SJCRH30 (cell line): ENCODE measurements at places on chromosomes 13 and 19.

GRCh38 chr13:113489549-113490495 lies 689 bp downstream of the DCUN1D2 start:
- peak; percentile 68 for DNase-seq

GRCh38 chr13:43389573-43389972 lies 366.2 kb downstream of the DNAJC15 start:
- DNase-seq, result no peak

GRCh38 chr19:14094854-14095253 lies 4.3 kb upstream of the SAMD1 start:
- no peak for DNase-seq

DNA sequence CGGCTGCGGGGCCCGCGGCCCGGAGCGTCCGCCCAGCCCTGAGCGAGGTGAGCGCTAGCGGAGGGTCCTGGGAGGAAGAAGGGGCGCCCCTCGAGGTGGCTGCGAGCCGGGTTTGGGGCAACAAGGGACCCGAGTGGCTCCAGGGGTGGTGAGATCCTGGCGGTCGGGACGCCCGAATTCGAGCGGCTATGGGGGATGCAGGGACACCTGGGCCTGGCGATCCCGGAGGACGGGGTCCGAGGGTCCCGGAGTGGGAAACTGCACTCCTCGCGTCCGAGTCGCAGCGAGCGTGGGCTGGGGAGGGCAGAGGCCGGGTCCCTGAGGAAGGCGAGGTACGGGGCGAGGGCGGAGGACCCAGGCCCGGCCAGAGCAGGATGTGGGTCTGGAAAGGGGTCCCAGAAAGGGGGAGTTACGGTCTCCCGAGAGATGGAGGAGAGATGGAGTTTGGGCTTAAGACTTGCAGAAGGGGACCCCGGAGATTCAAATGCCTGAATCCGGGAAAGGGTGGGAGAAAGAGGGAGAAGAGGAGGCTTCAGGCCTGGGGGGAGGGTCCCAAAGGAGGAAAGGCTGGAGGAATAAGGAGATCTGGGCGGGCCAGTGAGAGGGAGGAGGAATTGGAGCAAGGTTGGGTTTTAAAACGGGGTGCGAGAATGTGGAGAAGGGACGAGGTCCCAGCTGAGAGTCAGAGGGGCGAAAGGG lies 542 bp downstream of the CACNG7 start:
- no peak for DNase-seq

GRCh38 chr19:14890643-14891379 lies 4.9 kb upstream of the OR7A17 start:
- DNase-seq, result no peak

GRCh38 chr13:76398425-76398824 lies 487.8 kb downstream of the KCTD12 start:
- DNase-seq, result peak; percentile 4

DNA sequence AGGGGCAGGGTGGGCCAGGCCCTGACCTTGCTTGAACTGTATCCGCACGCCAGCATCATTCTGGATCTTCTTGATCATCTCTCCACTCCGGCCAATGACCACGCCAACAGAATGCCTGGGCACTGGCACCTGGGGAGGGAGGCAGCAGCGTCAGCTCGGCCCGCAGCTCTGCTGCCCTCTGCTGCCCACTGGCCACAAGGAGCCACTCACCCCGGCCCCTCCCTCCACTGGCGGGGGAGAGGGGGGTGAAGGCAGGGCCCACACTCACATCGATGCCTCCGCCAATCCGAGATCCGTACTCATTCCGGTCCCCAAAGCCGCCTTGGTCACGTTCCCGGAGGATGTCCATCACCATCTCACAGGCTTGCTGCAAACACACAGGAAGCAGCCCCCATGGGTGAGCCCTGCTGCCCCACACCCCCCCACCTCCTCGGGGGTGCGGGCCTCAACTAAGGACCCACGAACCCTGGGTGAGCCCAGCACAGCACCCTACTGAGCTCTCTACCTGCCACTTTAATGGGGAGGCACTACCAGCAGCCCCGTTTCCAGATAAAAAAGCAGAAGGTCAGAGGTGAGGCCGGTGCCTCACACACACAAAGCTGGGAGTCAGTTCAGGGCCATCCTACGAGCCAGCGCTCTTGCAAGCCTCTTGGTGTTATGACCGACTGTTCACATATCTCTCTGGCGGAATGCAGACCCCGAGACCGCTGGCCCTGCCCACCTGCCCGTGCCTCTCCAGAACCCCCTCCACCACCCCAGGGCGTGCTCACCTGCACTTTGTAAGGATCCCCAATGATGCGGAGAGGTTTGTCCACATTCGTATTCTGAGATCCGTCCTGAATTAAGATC lies 6.7 kb downstream of the KHSRP start:
- DNase-seq, result no peak

GRCh38 chr13:92739306-92739818 lies 487.2 kb upstream of the GPC6 start:
- no peak for DNase-seq

GRCh38 chr19:57099199-57099661 lies 20.6 kb upstream of the USP29 start:
- peak; percentile 85 for DNase-seq
